ENCODE measurements at places on chromosomes 6 and 20.

DNA sequence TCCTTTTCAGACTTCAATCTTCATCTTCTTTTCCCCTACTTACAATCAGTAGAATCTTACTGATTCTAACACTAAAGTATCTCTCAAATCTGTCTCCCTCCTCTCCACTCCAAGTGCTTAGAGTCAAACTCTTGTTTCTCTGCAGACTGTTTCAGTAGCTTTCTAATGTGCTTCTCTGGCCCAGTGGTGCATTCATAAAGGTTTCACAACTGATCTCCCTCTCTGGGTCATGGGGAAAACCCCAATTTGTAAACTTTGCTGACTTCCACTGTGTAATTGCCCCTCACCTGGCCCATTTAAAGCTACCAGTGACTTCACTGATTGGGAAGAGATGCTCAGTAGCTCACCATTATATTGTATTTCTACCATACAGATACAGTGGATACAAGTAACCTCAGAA lies 183.6 kb downstream of the FAXC start:
- no peak for DNase-seq

GRCh38 chr6:34067814-34068213 lies 78.1 kb downstream of the GRM4 start:
- DNase-seq = no peak

DNA sequence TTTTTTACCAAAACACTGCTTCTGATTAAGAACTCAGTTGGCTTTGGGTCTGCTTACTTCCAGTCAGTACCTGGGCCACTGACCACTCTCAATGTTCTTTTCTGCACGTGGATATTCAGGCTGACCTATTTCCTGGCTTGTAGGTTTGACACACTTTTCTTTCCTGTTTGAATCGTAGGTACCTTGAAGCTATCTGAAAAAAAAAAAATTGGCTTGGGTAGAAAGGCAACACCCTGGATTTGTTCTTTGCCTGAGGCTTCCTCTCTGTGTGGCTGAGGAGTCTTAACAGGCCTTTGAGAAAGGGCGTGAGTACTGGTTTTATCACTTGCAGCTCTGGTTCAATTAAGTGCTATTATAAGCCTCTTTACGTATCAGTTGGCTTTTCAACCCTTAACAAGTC lies 60.6 kb upstream of the IL20RA start:
- no peak for DNase-seq

GRCh38 chr6:24990236-24990845 lies 54.6 kb upstream of the RIPOR2 start:
- DNase-seq = no peak

DNA sequence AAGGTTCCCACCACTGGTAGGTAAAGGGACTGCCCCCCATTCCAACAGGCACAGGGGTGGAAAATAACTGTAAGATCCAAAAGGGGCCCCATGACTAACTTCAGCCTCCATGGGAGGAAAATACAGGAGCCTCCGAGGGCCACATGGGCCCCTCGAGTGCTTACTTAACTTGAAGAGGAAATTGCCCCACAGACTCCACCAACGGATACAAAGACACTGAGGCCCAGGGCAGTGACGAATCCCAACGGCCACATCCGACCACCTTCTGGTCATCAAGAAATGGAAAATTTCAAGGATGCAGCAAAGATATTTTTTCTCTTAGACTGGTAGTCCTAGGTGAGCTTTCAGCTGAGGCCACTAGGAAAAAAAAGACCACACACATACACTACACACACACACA lies 116.0 kb upstream of the MRPS10 start:
- no peak for DNase-seq

GRCh38 chr6:22647719-22648118 lies 78.4 kb downstream of the HDGFL1 start:
- no peak for DNase-seq

- DNase-seq = no peak
Measured at GRCh38 chr20:16178546-16179135, 394.6 kb downstream of the KIF16B start.

- DNase-seq = no peak
Measured at GRCh38 chr6:166703149-166703710, 76.2 kb upstream of the RPS6KA2 start.

- DNase-seq = no peak
Measured at GRCh38 chr6:139551376-139551775, 176.9 kb upstream of the CITED2 start.

GRCh38 chr6:47076422-47077344 lies 34.6 kb upstream of the ADGRF1 start:
- no peak for DNase-seq

GRCh38 chr6:116389357-116389756 lies 18.6 kb downstream of the DSE start:
- no peak for DNase-seq

GRCh38 chr6:46220352-46221221 lies 49.8 kb upstream of the ENPP5 start:
- no peak for DNase-seq

GRCh38 chr20:47320990-47321805 lies 35.3 kb downstream of the ZMYND8 start:
- peak; percentile 42 for DNase-seq

DNA sequence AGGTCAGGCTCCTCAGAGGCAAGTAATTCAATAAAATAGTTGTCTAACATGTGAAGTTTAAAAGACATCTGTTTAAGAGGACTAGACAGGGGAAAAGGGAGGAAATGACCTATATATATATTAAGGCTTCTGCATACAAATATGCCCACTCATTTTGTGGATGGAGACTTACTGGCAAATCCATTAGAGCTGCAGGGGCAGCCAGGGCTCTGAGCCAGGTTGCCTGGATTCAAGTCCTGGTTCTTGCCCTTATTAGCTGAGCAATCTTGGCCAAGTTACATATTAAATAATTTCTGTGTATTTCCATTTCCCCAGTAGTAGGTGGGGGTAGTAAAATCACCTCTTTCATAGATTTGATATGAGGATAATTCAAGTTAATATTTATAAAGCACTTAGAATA lies 287.0 kb upstream of the RIMS1 start:
- no peak for DNase-seq

- peak; percentile 32 for DNase-seq
Measured at GRCh38 chr6:26056583-26057350, 30.5 kb upstream of the HFE start.

GRCh38 chr6:151620179-151620578 lies 126.4 kb downstream of the CCDC170 start:
- DNase-seq = no peak

- DNase-seq = peak; percentile 44
Measured at GRCh38 chr6:69835414-69836179, 30.8 kb upstream of the COL19A1 start.

GRCh38 chr6:150652848-150653613 lies 53.3 kb downstream of the PLEKHG1 start:
- DNase-seq = no peak

DNA sequence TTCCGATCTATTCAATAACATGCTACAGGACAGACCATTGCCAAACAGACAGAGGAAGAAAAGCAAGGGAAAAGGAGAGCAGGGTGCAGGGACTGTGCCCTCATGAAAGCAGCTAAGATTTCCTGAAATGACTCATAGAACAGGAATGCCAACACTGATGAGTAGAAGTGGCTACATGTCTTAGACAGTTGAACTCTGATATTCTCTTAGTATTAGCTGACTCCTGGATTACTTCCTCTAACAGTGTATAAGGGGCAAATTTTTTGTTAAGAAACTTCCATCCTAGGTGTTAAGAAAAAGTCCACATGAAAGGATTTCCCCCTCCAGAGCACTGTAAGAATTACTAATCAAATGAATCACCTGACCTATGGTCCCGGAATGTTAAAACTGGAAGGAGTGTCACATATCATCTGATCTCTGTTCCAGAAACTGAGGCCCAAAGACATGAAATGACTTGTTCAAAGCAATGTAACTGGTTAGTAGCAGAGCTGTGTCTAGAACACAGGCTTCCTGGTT lies 224.9 kb downstream of the IBTK start:
- no peak for DNase-seq

DNA sequence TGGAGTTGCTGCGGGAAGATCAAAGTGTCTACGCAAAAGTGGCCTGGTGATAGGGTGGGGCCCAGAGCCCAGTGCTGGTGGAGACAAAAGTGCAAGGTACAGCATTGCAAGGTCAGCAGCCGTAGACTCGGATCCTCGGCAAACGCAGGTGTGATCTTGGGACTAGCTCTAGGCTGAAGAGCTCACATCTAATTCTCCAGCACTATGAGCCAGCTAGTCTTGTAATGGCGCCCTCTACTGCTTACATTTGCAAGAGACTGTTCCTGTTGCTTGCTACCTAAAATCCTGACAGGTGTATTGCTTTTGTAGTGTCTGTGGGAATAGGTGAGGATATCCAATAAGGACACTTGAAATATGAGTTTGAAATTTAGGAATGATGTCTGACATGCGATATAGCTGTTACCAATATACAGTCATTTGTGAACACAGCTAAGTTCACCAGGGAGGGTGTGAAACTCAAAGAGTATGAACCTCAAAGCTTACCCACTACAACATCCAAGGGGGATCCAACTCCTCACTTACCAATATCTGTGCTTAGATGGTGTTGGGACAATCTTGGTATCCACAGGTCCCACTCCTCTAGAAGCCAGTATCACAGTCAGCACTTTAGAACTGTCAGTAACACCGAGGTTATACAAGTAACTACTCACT lies 58.4 kb downstream of the PDE7B start:
- peak; percentile 69 for DNase-seq

- DNase-seq = no peak
Measured at GRCh38 chr20:61400499-61400898, 148.4 kb downstream of the CDH4 start.

DNA sequence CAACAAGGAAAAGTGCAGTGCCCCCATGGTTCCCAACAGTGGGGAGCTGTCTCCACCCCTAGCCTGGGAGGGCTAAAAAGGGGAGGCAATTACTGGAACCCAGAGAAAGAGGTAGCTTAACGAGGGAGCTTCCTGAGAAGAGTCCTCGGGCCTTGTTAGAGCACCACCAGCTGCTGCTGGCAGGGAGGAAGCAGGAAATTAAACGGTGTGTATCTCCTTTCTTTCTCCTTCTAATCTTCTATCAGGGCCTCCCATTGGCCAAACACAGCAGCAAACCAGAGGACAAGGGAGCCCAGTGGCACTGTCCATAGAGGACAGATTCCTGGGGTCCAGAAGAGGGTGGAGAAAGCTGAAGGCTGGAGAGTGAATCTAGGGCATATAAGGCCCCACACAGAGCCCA lies 7.6 kb upstream of the BTN2A2 start:
- no peak for DNase-seq

DNA sequence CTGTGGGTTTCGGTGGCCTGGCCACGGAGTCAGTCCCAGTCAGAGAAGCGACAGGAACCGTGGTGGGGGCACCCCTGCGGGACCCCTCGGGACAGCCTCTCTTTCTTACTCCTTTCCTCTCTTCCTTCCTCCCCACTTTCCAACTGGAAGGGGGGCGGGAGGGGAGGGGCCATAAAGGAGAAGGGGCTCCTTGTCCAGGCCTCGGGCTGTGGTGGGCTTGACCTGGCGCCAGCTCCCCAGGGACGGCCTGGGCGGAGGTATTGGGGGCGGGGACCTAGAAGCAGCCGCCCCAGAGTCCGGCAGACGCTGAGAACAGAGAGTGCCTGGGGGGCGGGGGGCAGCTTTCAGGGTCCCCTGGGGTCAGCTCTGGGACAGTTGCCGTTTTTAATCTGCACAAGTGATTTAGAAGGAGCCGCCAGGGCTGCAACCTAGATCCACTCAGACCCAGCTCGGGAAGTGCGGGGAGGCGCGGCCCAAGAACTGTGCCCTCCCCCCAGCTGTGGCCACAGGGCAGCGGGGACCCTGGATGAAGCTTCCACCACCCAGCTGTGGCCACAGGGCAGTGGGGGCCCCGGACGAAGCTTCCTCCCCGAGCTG lies 6.4 kb upstream of the ABHD16B start:
- DNase-seq = no peak

DNA sequence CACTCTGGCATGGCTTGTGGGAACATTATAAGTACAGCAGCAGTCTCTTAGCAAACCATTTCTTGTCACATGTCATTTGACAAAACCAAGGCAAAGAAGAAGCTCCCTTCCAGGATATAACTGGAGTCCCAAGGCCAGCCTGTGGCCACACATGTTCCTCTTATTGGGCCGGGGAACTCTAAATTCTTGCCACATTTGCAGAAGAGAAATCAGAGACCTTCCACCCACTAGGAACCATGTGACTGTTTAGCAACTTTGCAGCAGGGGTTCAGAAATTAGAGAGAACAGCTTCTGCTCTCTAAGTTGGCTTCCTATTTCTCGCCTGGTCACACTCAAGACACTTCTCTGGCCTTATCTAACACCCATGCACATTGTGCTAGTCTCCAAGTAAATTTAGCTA lies 20.4 kb upstream of the MEP1A start:
- DNase-seq = no peak

- no peak for DNase-seq
Measured at GRCh38 chr6:105282631-105283585, 103.1 kb upstream of the POPDC3 start.

DNA sequence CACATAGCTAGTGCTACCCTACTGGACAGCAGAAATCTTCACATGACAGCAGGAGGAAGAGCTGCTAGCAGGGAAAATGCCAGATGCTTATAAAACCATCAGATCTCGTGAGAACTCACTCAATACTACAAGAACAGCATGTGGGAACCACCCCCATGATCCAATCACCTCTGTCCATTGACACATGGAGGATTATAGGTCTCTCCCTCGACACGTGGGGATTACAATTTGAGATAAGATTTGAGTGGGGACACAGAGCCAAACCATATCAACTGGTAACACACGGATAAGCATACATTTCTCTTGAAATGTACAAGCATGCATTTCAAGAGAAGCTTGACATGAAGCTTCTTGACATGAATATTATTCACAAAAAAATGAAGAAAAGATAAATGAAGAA lies 64.1 kb downstream of the MMS22L start:
- DNase-seq = no peak

GRCh38 chr6:116136933-116137340 lies 11.0 kb upstream of the COL10A1 start:
- no peak for DNase-seq

DNA sequence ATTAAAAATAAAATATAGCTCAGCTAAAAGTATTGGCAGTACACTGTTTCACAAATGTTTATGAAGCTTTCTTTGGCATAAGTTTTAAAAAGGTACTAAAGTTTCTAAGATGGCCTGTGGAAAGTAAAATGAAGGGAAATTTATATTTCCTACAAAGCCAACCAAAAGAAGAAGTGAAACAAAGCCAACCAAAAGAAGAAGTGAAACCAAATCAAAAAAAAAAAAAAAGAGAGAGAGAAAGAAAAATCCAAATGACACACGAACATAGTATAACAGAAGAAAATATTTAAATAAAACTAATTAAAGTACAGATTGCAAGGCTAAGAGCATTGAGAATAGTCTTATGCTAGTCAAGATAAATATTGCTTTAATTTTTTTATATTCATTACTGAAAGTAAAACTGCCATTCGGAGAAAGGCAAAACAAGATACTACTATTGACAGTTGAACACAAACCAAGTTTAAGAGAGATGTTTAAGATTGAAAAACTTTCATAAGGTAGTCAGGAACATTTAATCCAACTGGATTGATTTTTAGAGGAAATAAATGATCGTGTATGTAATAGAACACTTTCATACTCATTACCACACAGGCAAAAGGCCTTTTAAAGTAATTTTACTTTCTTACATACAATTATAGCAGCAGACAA lies 12.8 kb upstream of the KHDRBS2 start:
- DNase-seq = no peak
